Activated naive CD8-positive, alpha-beta T cell treated with anti-CD3 and anti-CD28 coated beads for 36 hours (primary cell): ENCODE measurements at places on chromosomes 13 and 19.

GRCh38 chr19:47280183-47280797 is 5.6 kb downstream of the INAFM1 start:
- DNase-seq = peak; percentile 58

- no peak for DNase-seq
Measured at GRCh38 chr19:18839465-18840287, 7.9 kb downstream of the UPF1 start.

- DNase-seq = no peak
Measured at GRCh38 chr13:114112231-114112825, 20.1 kb downstream of the RASA3 start.

GRCh38 chr19:21626924-21627697 is 121.7 kb downstream of the ZNF429 start:
- no peak for DNase-seq

- no peak for DNase-seq
Measured at GRCh38 chr13:43512221-43512620, 274.6 kb downstream of the ENOX1 start.

DNA sequence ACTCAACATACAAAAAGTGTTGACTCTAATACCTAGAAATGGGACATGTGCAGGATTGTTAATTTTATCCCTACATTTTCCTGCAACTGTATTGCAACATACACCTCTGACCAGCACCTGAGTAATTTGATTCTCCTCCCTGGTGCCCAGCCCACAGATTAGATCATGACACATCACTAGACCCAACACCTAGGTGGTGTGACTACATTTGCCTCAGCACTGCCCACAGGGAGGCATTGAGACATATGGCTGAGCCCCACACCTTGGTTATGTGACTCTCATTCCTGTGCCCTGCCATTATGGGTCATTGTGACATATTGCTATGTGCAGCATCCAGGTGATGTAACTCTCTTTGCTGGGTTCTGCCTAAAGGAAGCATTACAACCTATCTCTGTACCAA is 13.2 kb upstream of the ZNF254 start:
- DNase-seq = no peak

GRCh38 chr19:46985542-46986415 is 33.9 kb upstream of the NPAS1 start:
- no peak for DNase-seq

GRCh38 chr13:62631124-62631523 is 1215.5 kb upstream of the PCDH20 start:
- DNase-seq = no peak

DNA sequence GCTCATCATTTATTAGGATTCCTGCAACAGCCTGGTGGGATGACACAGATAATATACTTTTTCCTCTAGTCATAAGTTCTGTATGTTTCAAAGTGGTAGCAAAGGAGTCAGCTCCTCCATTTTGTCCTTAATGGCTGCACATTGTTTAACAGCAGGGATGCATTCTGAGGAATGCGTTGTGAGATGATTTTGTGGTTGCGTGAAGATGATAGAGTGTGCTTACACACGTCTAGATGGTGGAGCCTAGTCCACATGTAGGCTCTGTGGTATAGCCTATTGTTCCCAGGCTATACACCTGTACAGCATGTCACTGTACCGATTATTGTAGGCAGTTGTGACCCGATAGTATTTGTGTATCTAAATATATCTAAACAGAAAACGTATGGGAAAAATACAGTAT is 4.6 kb downstream of the SMARCA4 start:
- DNase-seq = no peak

DNA sequence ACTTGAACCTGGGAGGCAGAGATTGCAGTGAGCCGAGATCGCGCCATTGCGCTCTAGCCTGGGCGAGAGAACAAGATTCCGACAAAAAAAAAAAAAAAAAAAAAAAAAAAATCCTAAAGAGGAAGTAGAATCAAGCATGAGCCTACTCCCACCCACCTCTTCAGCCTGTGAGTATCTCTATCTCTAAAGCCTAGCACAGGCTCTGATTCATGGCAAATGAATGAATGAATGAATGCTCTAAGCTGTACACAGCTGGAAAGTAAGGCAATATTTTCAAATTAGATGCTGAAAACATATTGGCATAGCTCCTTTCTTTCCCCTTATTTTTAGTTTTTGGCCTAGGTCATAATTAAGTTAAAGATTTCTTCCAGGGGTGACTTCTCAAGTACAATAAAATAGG is 35.7 kb upstream of the FAM216B start:
- DNase-seq = no peak

DNA sequence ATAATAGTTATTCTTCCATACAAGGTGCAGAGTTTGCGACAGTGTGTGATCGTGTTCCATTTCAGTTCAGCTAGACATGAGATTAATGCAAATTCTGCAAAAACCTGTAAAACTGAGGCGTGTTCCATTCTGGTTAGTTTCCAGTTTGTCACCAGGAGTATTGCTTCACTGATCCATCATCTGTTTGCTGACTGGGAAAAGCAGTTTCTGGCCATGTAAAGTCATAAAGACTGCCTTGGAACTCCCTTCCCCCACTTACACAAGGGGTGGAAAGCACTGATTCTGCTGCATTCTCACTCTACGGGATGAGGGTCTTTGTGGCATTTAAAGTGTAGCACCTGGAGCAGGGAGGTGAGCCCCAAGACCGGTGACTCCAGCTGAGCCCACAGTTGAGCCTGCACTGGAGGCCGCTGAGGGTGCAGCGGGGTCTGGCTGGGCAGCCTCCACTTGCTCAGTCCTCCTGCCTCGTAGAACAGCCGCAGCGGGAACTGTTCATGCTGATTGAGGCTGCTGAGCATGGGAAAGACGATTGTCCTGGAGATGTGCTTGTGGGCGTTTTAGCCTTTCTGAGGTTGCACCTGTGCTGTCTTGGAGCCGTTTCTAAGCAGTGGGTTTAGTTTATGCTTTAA is 2.0 kb downstream of the ZNF57 start:
- no peak for DNase-seq

- DNase-seq = no peak
Measured at GRCh38 chr13:49304763-49305700, 57.3 kb downstream of the CDADC1 start.

GRCh38 chr19:42111811-42112210 is 20.4 kb downstream of the POU2F2 start:
- DNase-seq = no peak

- DNase-seq = no peak
Measured at GRCh38 chr13:51221674-51222036, 543 bp upstream of the FAM124A start.

DNA sequence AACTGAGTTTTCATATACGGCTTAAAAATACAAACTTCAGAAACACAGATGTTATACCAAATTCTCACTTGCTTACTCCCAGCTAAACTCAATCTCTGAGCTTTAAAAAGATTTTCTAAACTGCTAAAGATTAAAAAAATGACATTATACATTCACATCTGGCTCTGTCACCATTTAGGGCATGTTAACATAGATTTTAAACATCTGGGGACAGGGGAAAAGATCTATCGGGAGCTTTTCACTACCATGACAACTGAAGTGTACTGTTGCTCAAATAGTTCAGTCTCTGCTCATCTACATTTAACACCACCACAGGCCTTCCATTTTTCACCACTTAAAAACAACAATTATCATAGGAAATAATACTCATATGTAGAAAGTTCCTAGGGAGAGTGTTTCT is 190.8 kb downstream of the ENOX1 start:
- DNase-seq = no peak

DNA sequence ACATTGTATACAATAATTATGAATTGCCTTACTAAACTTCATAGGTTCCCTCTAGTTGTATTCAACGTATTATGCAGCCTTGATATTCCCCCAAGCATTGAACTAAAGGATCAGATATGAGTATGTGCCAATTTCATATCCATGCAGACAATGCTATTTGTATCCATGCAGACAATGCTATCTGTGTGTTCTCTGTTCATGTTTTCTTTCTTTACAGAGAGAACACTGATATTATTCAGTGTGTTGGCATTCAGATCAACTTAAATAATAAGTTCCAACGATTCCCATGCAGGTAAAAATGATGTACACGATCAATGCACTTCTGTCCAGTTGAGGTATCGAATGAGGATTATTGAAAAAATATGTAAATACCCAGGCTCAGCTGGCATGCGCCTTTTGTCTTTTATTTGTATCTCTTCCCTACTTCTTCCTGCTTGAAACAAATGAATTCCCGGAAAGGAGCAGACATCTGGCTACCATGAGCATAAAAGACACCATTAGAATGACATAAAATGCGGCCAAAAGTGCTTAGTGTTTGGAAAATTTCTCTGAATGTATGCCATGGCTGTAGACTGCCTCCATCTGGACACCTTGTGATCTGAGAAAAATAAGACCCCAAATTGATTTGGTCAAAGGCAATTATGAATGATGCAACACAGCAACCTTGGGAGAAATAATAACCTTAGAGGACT is 731.5 kb downstream of the SLITRK1 start:
- DNase-seq = no peak

GRCh38 chr19:30448386-30449077 is 76.3 kb downstream of the ZNF536 start:
- no peak for DNase-seq

- no peak for DNase-seq
Measured at GRCh38 chr19:47509973-47510372, 4.9 kb downstream of the NAPA start.

GRCh38 chr19:17830567-17831418 is 9.5 kb upstream of the INSL3 start:
- peak; percentile 68 for DNase-seq

GRCh38 chr13:106311004-106311403 is 224.5 kb downstream of the EFNB2 start:
- DNase-seq = no peak

DNA sequence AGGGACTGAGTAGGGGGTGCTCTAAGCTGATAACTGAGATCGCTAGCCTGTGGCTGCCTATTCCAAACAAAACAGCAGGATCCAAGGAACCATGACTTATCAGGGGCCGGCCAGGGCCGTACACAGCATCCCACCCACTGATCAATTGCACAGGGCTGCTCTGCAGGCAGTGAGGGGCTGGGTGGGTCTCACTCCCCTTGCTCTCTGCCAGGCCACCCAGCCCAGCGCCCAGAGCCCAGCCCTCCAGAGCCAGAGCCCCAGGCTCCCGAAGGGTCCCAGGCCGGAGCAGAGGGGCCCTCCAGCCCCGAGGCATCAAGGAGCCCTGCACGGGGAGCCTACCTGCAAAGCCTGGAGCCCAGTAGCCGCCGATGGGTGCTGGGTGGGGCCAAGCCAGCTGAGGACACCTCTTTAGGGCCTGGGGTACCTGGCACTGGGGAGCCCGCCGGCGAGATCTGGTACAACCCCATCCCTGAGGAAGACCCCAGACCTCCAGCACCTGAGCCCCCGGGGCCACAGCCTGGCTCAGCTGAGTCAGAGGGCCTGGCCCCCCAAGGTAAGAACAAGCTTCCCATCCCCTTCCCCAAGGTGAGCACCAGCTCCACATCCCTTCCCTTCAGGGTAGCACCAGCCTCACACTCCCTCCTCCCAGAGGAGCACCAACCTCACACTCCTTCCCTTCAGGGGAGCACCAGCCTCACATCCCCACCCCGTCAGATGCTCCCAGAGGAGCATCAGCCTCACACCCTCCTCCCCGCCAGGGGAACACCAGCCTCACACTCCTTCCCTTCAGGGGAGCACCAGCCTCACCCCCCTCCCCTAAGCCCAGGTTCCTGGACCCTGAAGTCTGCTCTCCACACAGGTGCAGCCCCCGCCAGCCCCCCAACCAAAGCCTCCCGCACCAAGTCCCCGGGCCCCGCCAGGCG is 1.9 kb downstream of the SYDE1 start:
- no peak for DNase-seq

GRCh38 chr19:30516531-30516930 is 144.3 kb downstream of the ZNF536 start:
- DNase-seq = no peak

DNA sequence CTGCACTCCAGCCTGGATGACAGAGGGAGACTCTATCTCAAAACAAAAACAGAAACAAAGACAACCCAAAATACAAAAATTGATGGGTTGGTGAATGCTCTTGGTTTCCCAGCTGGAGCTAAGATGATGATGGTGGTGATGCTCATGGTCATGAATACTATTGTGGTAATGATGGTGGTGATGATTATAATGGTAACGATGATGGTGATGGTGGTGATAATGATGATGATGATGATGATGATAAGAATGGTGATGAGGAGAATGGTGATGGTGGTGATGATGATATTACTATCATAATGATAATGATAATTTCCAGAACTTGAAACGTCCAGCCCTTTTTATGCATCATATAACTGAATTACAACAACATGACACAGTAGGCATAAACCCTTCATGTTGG is 40.1 kb downstream of the VAV1 start:
- no peak for DNase-seq

DNA sequence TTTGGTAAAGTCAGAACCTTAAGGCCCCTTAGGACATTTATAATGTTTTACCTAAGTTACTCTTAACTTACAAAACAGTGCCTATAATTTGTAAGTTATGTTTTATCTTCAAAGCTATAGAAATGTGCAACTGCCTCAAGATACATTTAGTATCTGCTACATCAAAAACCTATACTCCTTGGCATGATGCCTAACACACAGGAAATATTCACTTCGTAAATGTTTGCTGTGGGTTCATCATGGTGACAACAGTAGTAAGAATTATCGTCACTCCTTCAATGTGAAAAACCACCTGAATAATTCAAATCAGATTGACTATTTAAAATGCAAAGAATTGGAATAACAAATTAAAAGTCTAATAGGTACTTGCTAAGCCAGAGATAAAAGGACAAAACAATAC is 184.1 kb downstream of the DIAPH3 start:
- DNase-seq = no peak

- DNase-seq = no peak
Measured at GRCh38 chr13:99339736-99340397, 32.7 kb upstream of the GPR183 start.
